ENCODE measurements at places on chromosomes 16 and 17.
A peak's percentile ranks its signal among the peaks of the same experiment; 100 is the strongest.

GRCh38 chr17:75153780-75154194 is 525 bp downstream of the JPT1 start:
- no peak for DNase-seq

DNA sequence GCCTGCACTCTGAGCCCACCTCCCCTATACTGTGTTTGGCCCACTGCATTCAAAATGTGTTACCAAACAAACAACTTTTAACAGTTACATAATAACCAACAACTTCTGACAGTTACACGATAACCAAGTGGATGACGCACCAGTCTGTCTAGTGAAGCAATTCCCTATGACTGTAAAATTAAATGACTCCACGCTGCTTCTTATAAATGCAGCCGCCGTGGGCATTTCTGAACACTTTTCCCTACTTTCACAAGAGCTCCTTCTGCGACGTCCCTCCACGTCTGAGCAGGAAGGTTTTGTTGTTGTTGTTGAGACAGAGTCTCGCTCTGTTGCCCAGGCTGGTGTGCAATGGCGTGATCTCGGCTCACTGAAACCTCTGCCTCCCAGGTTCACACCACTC is 27.6 kb downstream of the ZNF276 start:
- DNase-seq: no peak

DNA sequence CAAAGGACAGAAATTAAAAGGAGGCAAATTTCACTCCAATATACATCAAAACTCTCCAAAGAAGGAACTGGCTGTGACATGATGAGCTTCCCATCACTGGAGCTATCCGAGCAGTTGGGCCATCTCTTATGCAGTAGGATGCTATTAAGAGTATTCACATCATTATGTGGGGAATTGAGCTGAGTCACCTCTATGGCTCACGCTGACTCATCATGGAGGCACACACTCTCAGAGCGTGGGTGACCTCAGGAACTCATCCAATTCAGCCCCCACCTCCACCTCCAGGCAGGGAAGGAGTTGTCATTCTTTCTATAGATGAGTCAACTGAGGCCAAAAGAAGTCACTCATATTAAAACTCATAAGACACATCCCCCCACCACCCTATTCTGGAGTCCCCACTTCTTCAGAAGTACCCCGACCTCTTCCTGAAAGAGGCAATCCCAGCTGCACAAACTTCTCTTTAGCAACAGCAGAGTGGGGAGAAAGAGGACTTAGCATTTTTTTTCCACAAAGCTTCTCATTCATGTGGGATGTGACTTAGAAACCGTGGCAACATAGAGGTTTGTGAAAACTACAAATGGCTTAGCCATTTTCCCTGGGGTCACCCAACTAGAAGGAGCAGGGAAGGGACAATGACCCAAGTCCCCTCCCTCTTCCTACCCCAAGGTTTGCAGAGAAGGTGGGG is 32.5 kb downstream of the ABCC12 start:
- DNase-seq: peak; percentile 83

DNA sequence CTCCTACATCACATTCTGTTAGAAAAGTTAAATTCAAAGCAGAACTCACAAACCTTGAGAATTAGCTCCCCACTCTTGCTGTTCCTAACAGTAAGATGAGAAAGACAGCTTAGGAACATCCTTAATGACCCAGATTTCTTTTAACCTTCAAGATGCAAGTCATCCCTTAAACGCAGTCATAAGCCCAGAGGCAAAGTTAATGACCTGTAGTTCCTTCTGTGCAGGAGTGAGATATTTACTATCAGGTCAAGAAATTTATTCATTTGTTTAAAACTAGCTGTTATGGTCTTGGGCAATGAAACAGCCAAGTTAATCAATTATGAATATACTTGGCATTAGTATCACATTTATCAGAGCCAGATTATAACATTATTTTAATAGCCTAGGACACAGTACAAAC is 37.1 kb downstream of the NXPH3 start:
- DNase-seq: no peak

GRCh38 chr17:17924131-17924856 is 47.9 kb downstream of the TOM1L2 start:
- no peak for DNase-seq

- no peak for DNase-seq
These were observed 986 bp upstream of the ELOB start for GRCh38 chr16:2777903-2778629.

DNA sequence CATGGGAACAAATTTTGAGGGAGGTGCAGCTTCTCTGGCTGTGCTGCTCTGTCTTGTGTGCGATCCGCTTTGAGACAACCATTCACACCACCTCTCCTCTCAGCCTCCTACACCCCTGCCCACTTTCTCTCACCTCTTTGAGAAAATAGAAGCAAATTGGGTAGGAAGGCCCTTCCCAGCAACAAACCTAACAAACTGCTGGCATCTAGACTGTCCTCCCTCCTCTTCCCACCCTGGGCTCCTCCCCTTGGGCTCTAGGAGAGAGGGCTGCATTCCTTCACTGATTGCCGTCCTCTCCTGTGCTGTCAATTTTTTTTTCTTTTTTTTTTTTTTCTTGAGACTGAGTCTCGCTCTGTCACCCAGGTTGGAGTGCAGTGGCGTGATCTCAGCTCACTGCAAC is 13.5 kb downstream of the CDIPT start:
- DNase-seq: no peak

DNA sequence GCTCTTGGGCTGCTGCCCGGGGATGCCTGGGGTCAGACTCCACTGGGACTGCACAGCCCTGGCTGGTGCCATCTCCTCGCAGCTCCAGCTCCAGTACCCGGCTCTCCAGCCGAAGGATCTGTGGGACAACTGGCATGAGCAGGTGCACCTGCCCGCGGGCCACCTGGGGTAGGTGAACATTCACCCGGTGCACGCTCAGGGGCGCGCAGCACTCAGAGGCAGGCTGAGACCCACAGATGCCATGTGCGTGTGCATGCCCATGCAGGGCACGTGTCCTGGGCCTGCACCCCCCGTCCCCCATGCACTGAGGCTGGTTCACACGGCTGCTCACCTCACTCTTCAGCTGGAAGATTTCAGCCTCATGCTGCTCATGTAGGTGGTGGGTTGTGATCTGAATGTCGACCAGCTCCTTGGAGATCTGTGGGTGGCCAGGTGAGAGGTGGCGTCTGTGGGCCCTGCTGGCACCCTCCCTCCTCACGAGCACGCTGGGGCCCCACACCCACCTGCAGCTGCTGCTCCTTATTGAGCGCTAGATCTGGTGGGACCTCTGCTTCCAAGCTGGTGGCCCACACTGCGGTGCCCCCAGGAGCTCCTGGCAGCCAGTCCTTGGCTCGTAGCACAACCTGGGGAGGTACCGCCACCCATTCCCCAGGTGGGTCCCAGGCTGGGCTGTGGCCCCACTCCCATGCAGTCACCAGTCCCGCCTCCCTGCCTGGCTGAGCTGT is 618 bp downstream of the CCDC78 start:
- DNase-seq: no peak

Measured in GOT3 (cell line).